ENCODE measurements at places on chromosomes 5 and 9.

GRCh38 chr9:93676310-93677047 lies 100.1 kb downstream of the PHF2 start:
- no peak overlapping the region for H3K27ac ChIP-seq
- no peak for DNase-seq
- no peak overlapping the region for H3K4me3 ChIP-seq
- no peaks in the 10 kb centered on the region for H3K4me1 ChIP-seq
- H3K36me3 ChIP-seq = peaks cover 37% of the 10 kb centered on the region

DNA sequence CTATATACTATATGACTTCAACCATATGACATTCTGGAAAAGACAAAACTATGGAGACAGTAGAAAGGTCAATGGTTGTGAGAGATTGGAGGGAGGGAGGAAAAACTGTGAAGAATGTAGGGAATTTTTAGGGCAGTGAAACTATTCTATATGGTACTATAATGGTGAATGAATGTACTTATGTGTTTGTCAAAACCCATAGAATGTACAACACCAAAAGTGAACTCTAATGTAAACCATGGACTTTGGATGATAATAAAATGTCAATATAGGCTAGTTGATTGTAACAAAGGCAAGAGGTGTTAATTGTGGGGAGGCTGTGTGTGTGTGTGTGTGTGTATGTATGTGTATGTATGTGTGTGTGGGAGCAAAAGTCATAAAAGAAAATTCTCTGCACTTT lies 10.8 kb upstream of the STOM start:
- H3K4me3 ChIP-seq = no peak overlapping the region
- no peak overlapping the region for H3K27ac ChIP-seq
- no peaks in the 10 kb centered on the region for H3K4me1 ChIP-seq
- H3K36me3 ChIP-seq = no peaks in the 10 kb centered on the region

DNA sequence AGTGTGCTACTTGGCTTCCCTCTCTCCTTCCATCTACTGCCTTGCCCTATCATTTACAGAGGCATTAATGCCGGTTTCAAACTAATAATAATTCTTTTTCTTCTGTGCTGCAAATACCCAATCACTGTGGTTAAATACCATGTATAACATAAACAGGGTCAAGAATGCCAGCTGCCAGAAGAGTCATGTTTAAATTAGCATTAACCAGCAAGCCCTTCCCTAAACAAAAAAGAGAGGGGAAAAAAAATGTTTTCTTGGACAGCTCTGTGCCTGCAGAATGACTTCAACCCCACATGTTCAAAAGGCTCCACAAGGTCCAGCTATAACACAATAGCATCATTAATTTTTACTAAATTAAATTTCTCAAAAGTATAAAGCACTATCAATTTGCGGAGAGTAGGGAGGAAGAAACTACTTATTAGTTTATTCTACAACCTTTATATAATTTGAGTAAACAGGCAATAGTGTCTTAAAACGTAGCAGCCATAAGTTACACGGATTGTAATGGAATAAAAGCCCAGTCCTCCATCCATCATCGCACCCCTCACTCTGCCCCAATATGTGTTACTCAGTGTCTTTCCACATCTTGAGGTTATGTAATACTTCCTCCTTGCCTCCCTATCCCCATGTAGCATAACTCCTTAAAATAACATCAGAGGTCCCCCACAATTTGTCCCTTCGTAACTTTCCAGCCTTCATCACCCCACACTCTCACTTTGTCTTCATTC lies 3.9 kb downstream of the LPAR1 start:
- no peaks in the 10 kb centered on the region for H3K36me3 ChIP-seq
- peaks cover 13% of the 10 kb centered on the region for H3K4me1 ChIP-seq
- no peaks in the 10 kb centered on the region for H3K27me3 ChIP-seq
- DNase-seq = no peak
- H3K27ac ChIP-seq = no peak overlapping the region

DNA sequence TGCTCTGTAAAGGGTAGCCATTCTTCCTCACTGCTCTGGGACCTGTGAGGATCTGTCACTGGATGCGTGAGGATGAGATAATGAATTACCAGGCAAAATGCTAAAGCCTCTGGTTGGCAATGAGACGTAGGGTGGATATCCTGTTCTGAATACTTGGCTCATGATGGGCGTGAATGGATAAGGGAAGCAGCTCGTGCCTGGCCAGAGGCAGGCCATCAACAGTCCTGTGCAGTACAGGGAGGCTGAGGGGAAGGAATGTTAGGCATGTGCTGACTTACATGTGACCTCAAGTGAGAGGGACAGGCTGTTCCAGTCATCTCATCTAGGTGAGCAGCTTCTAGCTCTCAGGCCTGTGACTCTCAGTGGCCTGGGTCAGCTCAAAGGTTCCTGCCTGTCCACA lies 172.8 kb downstream of the CARTPT start:
- H3K27ac ChIP-seq = no peak overlapping the region
- DNase-seq = peak; percentile 48
- no peak overlapping the region for H3K4me3 ChIP-seq
- H3K4me1 ChIP-seq = peaks cover 11% of the 10 kb centered on the region
- H3K36me3 ChIP-seq = no peaks in the 10 kb centered on the region
- H3K27me3 ChIP-seq = no peaks in the 10 kb centered on the region

- DNase-seq = no peak
- no peaks in the 10 kb centered on the region for H3K36me3 ChIP-seq
- no peak overlapping the region for H3K27ac ChIP-seq
- no peak overlapping the region for H3K4me3 ChIP-seq
- H3K4me1 ChIP-seq = no peaks in the 10 kb centered on the region
- no peaks in the 10 kb centered on the region for H3K27me3 ChIP-seq
Observed at GRCh38 chr9:124369231-124369797, 45.9 kb downstream of the PSMB7 start.

- H3K36me3 ChIP-seq = peaks cover 7% of the 10 kb centered on the region
- no peak overlapping the region for H3K27ac ChIP-seq
- H3K27me3 ChIP-seq = no peaks in the 10 kb centered on the region
- no peaks in the 10 kb centered on the region for H3K4me1 ChIP-seq
- H3K4me3 ChIP-seq = no peak overlapping the region
Observed at GRCh38 chr9:4862506-4863250, 69.9 kb downstream of the RCL1 start.

GRCh38 chr5:23675456-23675855 lies 168.0 kb downstream of the PRDM9 start:
- H3K36me3 ChIP-seq = no peaks in the 10 kb centered on the region
- H3K4me1 ChIP-seq = no peaks in the 10 kb centered on the region
- H3K27me3 ChIP-seq = no peaks in the 10 kb centered on the region
- H3K4me3 ChIP-seq = no peak overlapping the region

DNA sequence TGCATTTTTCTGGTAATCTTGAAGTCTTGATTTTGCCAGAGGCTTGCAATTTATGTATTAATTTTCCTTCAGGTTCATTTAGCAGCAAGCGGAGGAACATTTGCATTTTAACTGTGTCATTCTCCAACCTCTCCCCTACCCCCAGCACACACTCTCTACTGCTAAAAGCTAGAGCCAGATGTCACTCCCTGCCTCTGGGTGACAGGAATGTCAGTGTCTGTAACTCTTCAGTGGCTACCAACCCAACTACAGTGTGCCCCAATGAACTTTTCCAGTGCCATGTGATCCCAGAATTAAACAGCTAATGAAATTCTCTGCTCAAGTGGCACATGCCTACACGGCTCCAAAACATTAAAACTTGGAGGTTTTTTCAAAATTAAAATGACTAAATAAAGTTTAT lies 260.3 kb downstream of the GOLPH3 start:
- H3K27me3 ChIP-seq = no peaks in the 10 kb centered on the region
- H3K4me3 ChIP-seq = no peak overlapping the region
- no peak for DNase-seq
- no peaks in the 10 kb centered on the region for H3K4me1 ChIP-seq
- no peak overlapping the region for H3K27ac ChIP-seq
- H3K36me3 ChIP-seq = no peaks in the 10 kb centered on the region

DNA sequence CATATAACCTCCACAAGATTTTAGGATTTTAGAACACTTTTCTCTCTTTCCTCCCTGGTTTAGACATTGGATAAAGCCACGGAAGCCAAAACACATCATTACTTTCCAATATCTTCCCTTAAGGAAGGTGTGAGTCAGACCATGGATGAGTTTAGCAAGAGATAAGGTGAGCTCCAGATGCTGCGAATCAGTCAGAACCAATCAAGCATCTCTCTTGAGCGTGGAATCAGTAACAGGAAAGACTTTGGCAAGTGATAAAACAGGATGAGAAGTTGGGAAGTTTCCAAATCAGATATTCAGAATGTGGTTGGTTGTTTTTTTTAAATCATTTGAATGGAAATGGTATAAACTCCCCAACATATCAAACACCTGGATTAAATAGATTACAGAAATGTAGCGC lies 397.8 kb downstream of the EFNA5 start:
- H3K27ac ChIP-seq = no peak overlapping the region
- no peak overlapping the region for H3K4me3 ChIP-seq
- H3K36me3 ChIP-seq = no peaks in the 10 kb centered on the region
- H3K4me1 ChIP-seq = no peaks in the 10 kb centered on the region

GRCh38 chr5:79181419-79182022 lies 54.4 kb upstream of the JMY start:
- no peak overlapping the region for H3K4me3 ChIP-seq
- no peak overlapping the region for H3K27ac ChIP-seq
- DNase-seq = no peak
- H3K36me3 ChIP-seq = no peaks in the 10 kb centered on the region
- H3K4me1 ChIP-seq = no peaks in the 10 kb centered on the region

GRCh38 chr9:89739511-89739910 lies 134.7 kb downstream of the GADD45G start:
- H3K27ac ChIP-seq = no peak overlapping the region
- H3K27me3 ChIP-seq = no peaks in the 10 kb centered on the region
- H3K4me3 ChIP-seq = no peak overlapping the region
- no peaks in the 10 kb centered on the region for H3K36me3 ChIP-seq
- no peak for DNase-seq

DNA sequence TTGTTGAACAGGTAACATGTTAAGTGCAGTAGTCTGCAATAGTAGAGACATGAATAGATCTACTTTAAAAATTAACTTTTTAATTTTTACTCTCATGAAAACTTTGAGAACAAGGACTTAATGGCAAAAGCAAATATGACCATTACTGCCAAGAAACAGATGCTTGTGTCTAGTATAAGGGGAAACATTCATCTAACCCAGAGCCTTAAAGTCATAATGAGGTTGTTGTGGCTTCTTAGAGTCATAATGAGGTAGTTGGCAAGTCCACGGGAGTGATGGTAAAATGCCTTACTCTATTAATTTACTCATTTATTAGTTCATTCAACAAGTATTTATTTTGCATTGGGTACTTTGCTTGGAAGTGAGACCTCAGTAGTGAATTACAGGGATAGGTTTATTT lies 71.5 kb downstream of the JAKMIP2 start:
- no peaks in the 10 kb centered on the region for H3K36me3 ChIP-seq
- H3K27me3 ChIP-seq = no peaks in the 10 kb centered on the region
- no peak overlapping the region for H3K27ac ChIP-seq
- no peak overlapping the region for H3K4me3 ChIP-seq

DNA sequence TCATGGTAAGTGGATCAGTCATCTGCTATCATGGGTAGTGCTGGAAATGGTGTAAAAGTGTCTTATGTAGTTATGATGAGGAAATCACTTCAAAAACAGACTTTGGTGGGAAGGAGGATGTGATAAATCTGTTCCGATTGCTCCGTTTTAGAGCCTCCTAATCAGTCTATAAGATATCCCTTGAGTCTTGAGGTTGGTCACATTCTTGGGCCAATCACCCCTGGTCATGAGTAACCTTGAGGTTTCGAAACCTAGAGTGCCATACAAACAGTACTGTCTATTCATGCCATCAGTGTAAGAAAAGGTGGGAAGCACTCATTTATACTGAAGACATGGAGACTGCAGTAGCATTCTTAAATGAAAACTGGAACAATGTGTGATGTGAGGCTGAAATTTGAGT lies 45.8 kb downstream of the LRRTM2 start:
- peaks cover 15% of the 10 kb centered on the region for H3K36me3 ChIP-seq
- DNase-seq = no peak
- H3K4me1 ChIP-seq = peaks cover 22% of the 10 kb centered on the region
- no peaks in the 10 kb centered on the region for H3K27me3 ChIP-seq
- H3K4me3 ChIP-seq = no peak overlapping the region

DNA sequence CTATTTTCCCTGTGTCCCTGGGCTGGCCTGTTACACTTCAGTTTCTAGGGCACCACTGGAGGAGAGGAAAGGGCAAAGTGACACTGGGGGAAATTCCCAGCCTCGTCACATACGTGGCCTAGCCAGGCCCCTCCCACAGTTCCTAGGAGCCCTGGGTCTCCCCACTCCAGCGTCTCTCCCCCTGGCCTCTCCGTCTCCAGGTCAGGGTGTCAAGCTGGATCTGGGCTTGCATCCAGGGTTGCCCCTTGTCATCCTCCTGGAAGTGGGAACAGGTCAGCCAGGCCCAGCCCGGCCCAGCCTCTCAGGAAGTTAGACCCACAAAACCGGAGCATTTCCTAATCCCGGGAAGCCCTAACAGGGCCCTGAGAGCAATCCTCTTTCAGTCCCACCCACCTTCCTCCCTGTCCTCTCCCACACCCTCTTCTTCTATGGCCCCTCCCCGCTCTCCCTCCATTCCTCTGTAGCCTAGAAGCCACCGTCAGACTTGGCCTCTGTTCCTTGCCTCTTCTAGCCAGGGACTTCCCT lies 4.7 kb upstream of the TNIP1 start:
- no peaks in the 10 kb centered on the region for H3K27me3 ChIP-seq
- H3K27ac ChIP-seq = peak overlapping the region; percentile 57
- no peak overlapping the region for H3K4me3 ChIP-seq
- peaks cover 55% of the 10 kb centered on the region for H3K4me1 ChIP-seq

DNA sequence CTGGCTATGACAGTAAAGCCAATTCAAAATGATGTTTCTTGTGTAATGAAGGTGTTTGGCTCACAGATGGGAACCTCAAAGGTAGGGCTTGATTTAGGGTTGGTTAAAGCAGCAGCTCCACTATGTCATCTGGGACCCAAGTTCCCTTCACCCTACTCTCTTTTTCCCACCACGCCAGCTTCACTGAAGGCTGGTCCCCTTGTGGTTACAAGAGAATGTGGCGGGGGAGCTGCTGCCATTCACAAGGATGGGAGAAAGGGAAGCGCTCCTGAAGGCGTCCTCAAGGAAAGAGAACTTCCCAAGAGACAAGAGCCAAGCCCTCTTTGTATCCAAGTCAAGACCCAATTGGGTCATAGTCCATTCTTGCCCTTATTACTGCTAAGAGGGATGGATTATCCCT lies 72.7 kb downstream of the NTRK2 start:
- no peaks in the 10 kb centered on the region for H3K27me3 ChIP-seq
- no peak overlapping the region for H3K4me3 ChIP-seq
- no peak overlapping the region for H3K27ac ChIP-seq

DNA sequence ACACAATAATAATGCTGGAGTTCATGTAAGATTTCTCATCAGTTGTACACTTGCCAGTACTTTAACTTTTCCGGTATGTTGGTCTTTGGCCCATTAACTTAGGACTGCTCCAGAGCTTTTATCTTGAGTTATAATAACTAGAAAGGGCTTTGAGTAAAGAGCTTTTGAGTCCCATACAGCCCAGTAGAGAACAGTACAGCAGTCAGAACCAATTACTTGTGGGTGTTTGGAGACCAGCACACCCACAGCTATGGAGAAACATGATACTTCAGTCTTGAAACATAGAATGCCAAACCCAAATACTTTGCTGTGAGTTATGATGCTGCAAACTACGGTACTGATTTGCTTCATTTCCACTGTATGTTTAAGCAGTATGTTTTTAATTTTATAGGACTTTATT lies 374.3 kb downstream of the CCDC171 start:
- no peaks in the 10 kb centered on the region for H3K27me3 ChIP-seq
- DNase-seq = no peak
- no peak overlapping the region for H3K4me3 ChIP-seq
- no peaks in the 10 kb centered on the region for H3K4me1 ChIP-seq
- H3K36me3 ChIP-seq = no peaks in the 10 kb centered on the region
